ENCODE measurements at places on chromosomes 7 and 10.
A peak's percentile ranks its signal among the peaks of the same experiment; 100 is the strongest.

DNA sequence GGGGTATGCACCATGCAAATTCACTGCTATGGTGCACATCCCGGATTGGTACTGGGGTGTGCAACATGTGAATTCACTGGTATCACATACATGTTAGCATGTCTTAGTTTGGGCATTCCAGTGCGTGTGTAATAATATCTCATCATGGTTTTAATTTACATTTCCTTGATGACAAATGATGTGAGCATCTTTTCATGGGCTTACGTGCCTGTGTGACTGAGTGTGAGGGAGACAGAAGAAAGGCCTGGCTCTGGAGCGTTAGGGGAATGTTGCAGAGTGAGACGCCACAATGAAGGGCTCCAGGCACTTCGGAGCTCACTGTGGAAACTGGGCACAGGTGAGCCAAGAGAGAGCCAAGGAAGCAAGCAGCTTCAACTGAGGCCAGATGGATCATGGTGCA is 162.6 kb downstream of the UBE2H start:
- DNase-seq, result no peak

GRCh38 chr10:79333513-79333912 is 13.8 kb upstream of the PPIF start:
- DNase-seq, result no peak

GRCh38 chr10:102247734-102248133 is 2.4 kb downstream of the GBF1 start:
- no peak for DNase-seq

DNA sequence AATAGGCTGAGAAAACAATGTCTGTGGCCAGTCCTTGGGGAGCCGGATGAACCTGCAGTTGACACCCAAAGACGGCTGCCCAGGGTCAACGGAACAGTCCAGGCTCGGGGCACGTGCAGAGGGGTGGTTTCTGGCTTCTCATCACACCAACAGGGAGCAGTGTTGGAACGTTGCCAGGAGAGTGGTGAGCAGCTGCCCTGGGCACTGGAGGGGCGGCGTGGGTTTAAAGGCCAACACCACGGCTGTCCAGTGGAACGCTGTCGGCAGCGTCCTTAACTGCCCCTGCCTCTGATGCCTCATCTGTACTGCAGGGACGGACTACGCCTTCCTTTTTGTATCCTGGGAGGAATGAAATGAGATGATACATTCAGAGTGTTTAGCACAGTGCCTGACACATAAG is 19.8 kb downstream of the JCAD start:
- DNase-seq, result no peak

- DNase-seq, result no peak
Observed at GRCh38 chr7:135536150-135536549, 21.6 kb upstream of the NUP205 start.

GRCh38 chr10:21315645-21316220 is 209.7 kb downstream of the SKIDA1 start:
- no peak for DNase-seq

GRCh38 chr10:28120795-28121194 is 121.9 kb upstream of the ODAD2 start:
- no peak for DNase-seq

DNA sequence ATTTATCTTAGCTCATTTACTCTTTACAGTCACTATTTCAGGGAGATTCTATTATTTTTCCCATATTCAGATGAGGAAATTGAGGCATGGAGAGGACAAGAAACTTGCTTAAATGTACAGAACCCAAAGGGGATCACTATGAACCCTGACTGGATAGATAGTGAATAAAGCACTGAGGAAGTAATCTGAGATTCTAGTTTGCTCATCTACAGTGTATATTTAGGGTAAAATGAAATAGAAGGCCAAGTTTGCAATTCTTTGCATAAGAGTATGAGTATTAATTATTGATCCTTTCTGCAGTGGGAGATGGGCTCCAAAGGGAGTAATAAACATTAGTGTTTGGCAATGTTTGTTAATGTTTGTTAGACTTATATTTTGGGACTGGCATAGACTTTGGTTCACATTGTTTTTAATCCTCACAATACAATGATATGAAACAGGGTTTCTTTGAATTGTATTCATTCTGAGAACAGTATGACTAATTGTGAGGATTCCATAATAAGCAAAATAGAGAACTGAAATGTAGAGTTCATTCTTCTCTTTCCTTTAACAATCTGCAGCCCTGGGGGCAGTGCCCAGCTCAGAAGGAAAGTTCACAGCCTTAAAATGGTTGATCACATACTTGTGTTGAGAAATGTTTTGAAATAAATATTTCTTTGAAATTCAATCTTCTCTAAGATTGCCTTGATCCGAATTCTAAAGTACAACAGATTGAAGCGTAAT is 131.0 kb upstream of the ZNF804B start:
- no peak for DNase-seq

DNA sequence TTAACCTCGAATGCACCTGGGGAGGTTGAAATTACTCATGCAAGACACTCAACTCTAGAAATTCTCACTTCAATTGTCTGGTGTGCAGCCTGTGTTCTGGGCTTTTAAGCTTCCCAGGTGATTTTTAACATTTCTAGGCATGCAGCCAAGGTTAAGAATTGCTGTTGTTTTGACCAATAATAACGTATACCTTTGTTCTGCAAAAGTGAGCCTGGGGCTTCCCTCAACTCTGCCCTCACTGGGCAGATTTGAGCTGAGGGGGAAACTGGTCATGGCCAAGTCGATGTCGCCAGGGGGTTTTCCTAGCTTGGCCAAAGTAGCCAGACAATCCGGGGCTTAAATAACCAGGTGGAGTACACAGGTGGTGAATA is 568 bp downstream of the PRSS2 start:
- peak; percentile 35 for DNase-seq

GRCh38 chr7:7533831-7534430 is 1.7 kb downstream of the COL28A1 start:
- DNase-seq, result no peak

DNA sequence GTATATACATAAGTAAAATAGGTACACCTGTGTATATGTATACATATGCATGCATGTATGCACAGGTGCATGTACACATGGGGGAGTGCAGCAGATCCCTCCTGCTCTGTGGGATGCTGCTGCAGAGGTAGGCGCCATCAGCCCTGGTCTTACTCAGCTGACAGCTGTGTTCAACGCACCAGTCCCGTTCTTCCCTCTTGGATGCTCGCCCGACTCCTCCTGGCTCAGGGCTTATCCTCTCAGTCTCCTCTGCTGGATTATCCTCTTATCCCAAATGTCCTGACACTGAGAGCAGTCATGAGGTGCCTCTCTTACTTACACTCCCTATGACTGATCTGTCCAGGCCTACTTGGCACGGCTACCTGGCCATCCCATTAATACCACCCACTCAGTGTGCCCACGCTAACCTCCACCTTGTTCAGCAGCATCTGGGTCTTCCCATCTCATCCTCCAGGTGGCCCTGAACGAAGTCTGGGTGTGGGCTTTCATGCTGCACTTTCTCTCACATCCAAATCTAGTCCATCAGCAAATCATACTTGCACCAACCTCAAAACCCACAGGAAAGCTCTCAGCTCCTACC is 357.1 kb downstream of the TCERG1L start:
- DNase-seq, result no peak

DNA sequence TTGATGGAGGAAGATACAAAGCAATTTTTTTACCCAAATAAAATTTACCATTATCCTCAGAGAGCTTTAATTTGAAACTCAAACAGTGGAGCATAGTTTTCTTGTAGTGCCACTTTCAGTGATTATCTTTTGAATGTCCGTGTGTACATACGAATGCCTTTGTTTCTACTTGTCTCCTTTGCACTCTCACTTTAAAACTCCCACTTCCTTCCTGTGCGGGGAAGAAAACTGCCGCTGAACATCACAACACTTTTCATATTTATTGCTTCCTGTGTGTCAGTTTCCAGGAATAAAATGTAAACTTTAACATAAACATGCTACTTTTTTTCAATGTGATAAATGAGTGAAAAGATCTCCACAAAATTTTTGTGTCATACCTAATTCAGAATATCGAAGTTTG is 102.4 kb downstream of the SEMA3A start:
- DNase-seq, result no peak

DNA sequence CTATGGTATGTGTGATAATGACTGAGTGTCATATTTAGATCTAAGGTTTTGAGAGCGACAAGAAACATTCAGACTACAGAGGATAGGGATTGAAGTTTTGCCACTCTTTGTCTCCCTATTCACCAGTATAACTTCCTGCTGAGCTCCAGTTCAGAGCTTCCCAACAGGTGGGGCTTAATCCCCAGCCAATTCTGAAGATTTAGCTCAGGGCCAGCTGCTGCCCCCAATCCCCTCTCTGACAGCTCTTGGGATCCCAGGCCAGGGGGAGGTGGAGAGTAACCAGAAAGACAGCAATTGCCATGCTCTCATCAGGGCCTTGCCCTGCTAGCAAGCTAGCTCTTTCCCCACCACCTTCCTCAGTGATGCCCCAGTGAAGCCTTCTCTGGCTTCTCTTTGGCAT is 57.8 kb downstream of the TRIL start:
- DNase-seq, result no peak

- no peak for DNase-seq
Observed at GRCh38 chr7:96710544-96710943, 898 bp upstream of the SEM1 start.

- DNase-seq, result no peak
Observed at GRCh38 chr7:112232212-112232978, 25.9 kb downstream of the ZNF277 start.

GRCh38 chr7:46352004-46352954 is 431.2 kb upstream of the IGFBP3 start:
- no peak for DNase-seq

DNA sequence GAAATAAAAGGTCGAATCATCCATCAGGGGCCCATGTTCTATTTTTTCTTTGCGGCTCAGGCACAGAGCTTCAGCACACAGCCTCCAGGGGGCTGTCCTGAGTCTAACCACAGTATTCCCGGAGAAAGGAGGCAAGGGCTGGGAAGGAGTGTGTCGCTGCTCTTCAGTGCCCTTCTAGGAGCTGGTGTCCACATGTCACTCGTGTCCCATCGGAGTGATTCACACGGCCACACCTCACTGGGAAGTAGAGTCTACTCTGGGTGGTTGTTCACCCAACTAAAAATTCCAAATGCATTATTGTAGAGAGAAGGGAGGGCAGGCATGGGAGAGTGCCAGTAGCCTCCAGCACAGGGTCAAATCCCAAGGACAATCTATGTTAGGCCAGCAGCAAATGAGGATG is 114.8 kb upstream of the LANCL2 start:
- DNase-seq, result no peak

DNA sequence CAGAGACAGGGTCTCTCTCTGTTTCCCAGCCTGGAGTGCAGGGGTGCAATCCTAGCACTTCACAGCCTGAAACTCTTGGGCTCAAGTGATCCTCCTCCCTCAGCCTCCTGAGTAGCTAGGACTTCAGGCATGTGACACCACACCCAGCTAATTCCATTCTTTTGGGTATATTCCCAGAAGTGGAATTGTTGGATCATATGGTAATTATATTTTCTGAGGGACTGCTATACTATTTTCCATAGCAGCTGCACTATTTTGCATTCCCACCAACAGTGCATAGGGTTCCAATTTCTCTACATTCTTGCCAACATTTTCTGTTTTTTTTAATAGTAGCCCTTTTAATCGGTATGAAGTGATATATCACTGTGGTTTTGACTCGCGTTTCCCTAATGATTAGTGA is 30.0 kb upstream of the RAB11FIP2 start:
- no peak for DNase-seq

GRCh38 chr10:78957471-78958039 is 111.2 kb upstream of the ZMIZ1 start:
- DNase-seq, result no peak

- DNase-seq, result no peak
Observed at GRCh38 chr7:41745451-41745850, 42.6 kb upstream of the INHBA start.

DNA sequence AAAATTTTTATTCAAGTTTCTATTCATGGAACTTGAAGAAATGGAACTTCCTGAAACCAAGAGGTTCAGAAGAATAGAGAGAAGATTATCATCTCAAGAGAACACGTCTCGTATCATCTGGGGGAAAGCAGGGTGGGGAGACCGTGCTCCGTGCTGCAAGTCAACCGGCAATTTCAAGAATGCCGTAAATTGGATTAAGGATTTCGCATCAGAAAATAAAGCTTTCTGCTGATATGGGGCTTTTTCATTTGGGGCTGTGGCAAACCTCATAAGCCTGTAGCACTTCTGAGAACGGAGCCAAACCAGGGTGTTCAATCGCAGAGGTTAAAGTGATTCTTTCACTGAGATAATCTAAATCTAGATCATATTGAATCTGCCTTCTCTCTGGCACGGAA is 150.1 kb upstream of the NPS start:
- DNase-seq, result no peak

- no peak for DNase-seq
Observed at GRCh38 chr7:39550411-39550810, 15.8 kb upstream of the YAE1 start.
